SJCRH30 (cell line): ENCODE measurements at places on chromosomes 4 and X. TPM values are rescaled to one million over a fixed set of nuclear protein-coding genes. Genes with fewer than 3 reads are reported as not detected.
A peak's percentile ranks its signal among the peaks of the same experiment; 100 is the strongest.

TEX11 gene
- 0.08 and 0.23 TPM in 2 replicates for total RNA-seq

UGT2B28 gene
- total RNA-seq, result not detected in 2 replicates

S100G gene
- total RNA-seq, result not detected in 2 replicates

DNA sequence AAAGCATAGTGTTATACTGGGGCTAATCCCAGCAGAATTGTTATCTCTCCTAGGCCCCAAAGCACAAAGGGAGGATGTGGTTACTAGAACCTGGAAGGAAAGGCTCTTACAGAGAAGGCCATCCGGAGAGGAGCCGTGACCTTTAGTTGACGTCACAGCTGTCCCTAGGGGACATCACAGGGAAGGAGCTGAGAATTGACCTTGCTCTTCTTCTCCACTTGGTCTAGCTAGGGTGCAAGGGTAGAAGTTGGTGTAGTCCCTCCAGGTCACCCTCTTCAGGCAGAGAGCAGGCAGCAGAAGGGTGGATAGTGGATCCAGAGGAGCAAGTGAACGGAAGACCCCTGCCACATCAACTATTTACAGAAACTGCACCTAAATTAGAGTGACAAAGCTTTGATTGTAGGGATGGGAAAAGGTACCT is 22.8 kb upstream of the FGF2 start:
- no peaks in the 10 kb centered on the region for H3K36me3 ChIP-seq
- no peak overlapping the region for H3K27ac ChIP-seq
- DNase-seq, result no peak
- H3K27me3 ChIP-seq, result no peaks in the 10 kb centered on the region

DNA sequence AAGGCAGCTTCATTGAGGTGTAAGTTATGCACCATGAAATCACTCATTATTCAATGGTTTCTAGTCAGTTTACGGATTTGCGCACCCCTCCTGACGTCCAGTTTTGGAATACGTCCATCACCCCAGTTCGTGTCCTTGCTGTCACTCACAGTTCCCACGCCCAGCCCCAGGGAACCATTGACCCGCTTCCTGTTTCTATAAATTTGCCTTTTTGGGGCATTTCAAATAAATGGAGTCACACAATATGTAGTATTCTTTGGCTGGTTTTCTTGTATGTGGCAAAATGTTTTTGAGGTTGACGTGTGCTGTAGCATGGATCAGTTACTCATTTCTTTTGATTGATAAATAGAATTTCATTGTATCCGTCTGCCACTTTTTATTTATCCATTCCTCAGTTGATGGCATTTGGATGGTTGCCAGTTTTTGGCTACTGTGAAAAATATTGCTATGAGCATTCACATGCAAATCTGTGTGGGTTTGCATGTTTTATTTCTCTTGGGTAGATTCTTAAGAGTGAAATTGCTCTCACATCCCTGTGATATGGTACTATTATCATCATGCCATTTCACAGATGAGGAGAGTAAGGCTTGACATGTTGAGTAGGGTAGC is 18.4 kb upstream of the SORCS2 start:
- no peak overlapping the region for H3K4me3 ChIP-seq
- H3K4me1 ChIP-seq, result no peaks in the 10 kb centered on the region
- no peaks in the 10 kb centered on the region for H3K27me3 ChIP-seq
- no peak for DNase-seq
- no peaks in the 10 kb centered on the region for H3K36me3 ChIP-seq
- H3K27ac ChIP-seq, result no peak overlapping the region

GRCh38 chr4:30924495-30924894 is 204.3 kb downstream of the PCDH7 start:
- DNase-seq, result no peak
- H3K27ac ChIP-seq, result no peak overlapping the region
- H3K27me3 ChIP-seq, result no peaks in the 10 kb centered on the region
- no peak overlapping the region for H3K4me3 ChIP-seq

- DNase-seq, result peak; percentile 54
- H3K27me3 ChIP-seq, result no peaks in the 10 kb centered on the region
- peaks cover 21% of the 10 kb centered on the region for H3K4me1 ChIP-seq
- H3K4me3 ChIP-seq, result peak overlapping the region; percentile 41
- H3K36me3 ChIP-seq, result no peaks in the 10 kb centered on the region
- H3K27ac ChIP-seq, result peak overlapping the region; percentile 61
These were observed 115.1 kb downstream of the SH3KBP1 start for GRCh38 chrX:19772096-19772821.

IL13RA2 gene
- total RNA-seq, result not detected in 2 replicates

EGF gene
- total RNA-seq, result 0.06 TPM in 1 of 2 replicates, not detected in the other

DNA sequence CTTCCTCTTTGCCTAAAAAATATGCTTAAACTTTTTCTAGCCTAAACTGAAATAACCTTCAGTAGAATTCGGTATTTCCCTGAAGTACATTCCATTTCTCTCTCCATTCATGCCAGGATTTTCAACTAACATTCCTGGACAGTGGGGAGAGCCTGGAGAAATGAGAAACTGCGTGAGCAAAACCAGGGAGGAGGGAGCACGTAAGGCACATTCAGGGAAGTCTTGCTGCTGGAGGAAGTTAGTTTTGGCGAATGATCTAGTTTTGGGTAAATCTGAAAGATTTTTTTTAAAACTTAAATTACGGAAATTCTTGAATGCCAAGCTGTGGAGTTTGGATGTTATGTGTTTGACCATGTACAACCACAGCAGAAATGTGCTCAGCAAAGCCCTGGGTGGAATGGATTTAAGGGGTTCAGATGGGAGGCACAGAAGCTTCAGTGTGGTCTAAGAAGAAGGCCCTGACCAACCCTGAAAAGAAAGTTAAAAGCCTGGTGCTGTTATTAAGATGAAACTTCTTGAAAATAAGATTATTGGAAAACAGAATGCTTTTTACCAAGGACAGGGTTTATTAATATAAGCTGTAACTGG is 347.8 kb downstream of the ANK2 start:
- no peak for DNase-seq
- no peak overlapping the region for H3K27ac ChIP-seq
- H3K36me3 ChIP-seq, result no peaks in the 10 kb centered on the region
- no peaks in the 10 kb centered on the region for H3K4me1 ChIP-seq

- peak overlapping the region; percentile 98 for H3K4me3 ChIP-seq
- peak; percentile 88 for DNase-seq
- peak overlapping the region; percentile 75 for H3K27ac ChIP-seq
- peaks cover 4% of the 10 kb centered on the region for H3K36me3 ChIP-seq
- H3K4me1 ChIP-seq, result peaks cover 4% of the 10 kb centered on the region; the same call in 1 of the 2 replicates
- no peaks in the 10 kb centered on the region for H3K27me3 ChIP-seq
These were observed 82.3 kb upstream of the CD99 start for GRCh38 chrX:2608638-2609430.

- no peaks in the 10 kb centered on the region for H3K27me3 ChIP-seq
- peak; percentile 89 for DNase-seq
- peak overlapping the region; percentile 92 for H3K27ac ChIP-seq
- H3K36me3 ChIP-seq, result peaks cover 30% of the 10 kb centered on the region
These were observed 632 bp upstream of the PCDH7 start for GRCh38 chr4:30719454-30720020.

DNA sequence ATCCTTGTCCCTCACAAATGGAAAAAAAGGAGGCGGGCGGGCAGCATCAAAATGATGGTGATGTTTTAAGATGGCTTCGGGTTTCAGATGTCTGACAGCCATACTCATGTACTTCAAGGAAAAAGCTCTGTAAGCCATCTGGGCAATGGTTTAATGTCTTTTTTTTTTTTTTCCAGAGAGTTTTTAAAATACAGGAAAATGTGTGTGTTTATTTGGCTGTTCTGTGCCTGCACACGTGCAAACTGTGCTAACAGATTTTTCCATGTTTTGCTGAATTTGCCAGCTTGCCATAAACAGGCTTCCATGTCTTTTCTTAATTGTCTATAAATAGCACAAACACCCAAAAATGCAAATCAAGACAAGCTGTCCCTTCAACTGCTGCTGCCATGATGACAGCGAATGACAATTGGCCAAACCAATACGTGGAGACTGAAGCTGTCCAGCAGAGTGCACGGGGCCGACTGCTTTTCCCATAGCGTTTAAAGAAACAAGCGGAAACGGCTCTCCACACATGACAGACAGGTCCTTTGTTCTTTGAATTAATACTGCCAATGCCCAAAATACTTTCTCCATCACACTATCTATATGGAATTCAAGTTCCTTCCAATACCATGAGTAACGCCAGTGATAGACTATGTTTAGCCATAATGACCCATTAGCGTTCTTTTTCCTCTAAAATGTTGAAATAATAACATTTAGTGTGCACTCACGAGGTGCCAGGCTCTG is 35.7 kb downstream of the AFAP1 start:
- no peaks in the 10 kb centered on the region for H3K27me3 ChIP-seq
- peaks cover 84% of the 10 kb centered on the region for H3K4me1 ChIP-seq
- no peaks in the 10 kb centered on the region for H3K36me3 ChIP-seq
- DNase-seq, result no peak

CT45A3 gene
- not detected in 2 replicates for total RNA-seq

HSFX3 gene
- not detected in 2 replicates for total RNA-seq

SNCA gene
- total RNA-seq, result 39.2 and 46.6 TPM in 2 replicates

OPRPN gene
- total RNA-seq, result not detected in 2 replicates

ANKRD37 gene
- total RNA-seq, result 4.1 and 4.3 TPM in 2 replicates

DNA sequence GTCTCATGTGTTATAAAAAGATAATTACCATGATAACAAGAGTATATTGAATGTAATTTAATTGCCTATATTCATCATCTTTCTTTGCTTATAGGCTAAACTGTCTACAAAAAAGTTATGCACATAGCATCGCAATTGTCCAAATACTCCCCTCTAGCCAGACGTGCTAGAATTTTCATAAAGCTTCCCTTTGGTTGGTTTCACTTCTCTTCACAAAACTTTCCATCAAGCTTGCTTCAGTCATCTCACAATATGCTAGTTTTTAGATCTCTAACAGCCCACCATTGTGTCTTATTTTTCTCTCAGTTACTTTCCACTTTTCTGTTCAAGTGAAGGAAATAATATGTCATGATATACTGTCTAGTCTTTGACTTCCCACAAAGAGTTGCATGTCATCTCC is 448.3 kb upstream of the SPANXN1 start:
- no peak overlapping the region for H3K4me3 ChIP-seq
- DNase-seq, result no peak
- no peaks in the 10 kb centered on the region for H3K27me3 ChIP-seq
- no peak overlapping the region for H3K27ac ChIP-seq
- no peaks in the 10 kb centered on the region for H3K4me1 ChIP-seq

SRPK3 gene
- total RNA-seq, result 17.9 and 33.6 TPM in 2 replicates

ATP8A1 gene
- total RNA-seq, result 0.03 and 0.20 TPM in 2 replicates
